Prostate gland (tissue), 2 donors: ENCODE measurements at places on chromosomes 11 and 22. TPM values are rescaled to one million over a fixed set of nuclear protein-coding genes. Genes with fewer than 3 reads are reported as not detected.

- H3K4me3 ChIP-seq = peak overlapping the region; percentile 32
- no peaks in the 10 kb centered on the region for H3K27me3 ChIP-seq
- H3K36me3 ChIP-seq = no peaks in the 10 kb centered on the region
- peak; percentile 46 for DNase-seq
- no peaks in the 10 kb centered on the region for H3K4me1 ChIP-seq
- H3K27ac ChIP-seq = peak overlapping the region; percentile 88
Observed at GRCh38 chr11:95231881-95232605, 1.0 kb upstream of the SESN3 start.

GRCh38 chr11:119402470-119402869, 20.5 kb downstream of the THY1 start:
- no peaks in the 10 kb centered on the region for H3K36me3 ChIP-seq
- no peak overlapping the region for H3K27ac ChIP-seq
- no peaks in the 10 kb centered on the region for H3K27me3 ChIP-seq
- DNase-seq = no peak
- no peaks in the 10 kb centered on the region for H3K4me1 ChIP-seq

- H3K4me1 ChIP-seq = no peaks in the 10 kb centered on the region
- peaks cover 9% of the 10 kb centered on the region for H3K27me3 ChIP-seq
- no peaks in the 10 kb centered on the region for H3K36me3 ChIP-seq
- no peak overlapping the region for H3K4me3 ChIP-seq
- no peak for DNase-seq
- no peak overlapping the region for H3K27ac ChIP-seq
Observed at GRCh38 chr22:49492741-49493251, 334.9 kb downstream of the BRD1 start.

- no peaks in the 10 kb centered on the region for H3K4me1 ChIP-seq
- H3K36me3 ChIP-seq = peaks cover 6% of the 10 kb centered on the region
- no peak overlapping the region for H3K4me3 ChIP-seq
- DNase-seq = no peak
Observed at GRCh38 chr11:3826721-3827120, 14.0 kb downstream of the RHOG start.

- H3K36me3 ChIP-seq = no peaks in the 10 kb centered on the region
- H3K27ac ChIP-seq = no peak overlapping the region
- DNase-seq = no peak
- H3K4me3 ChIP-seq = no peak overlapping the region
- no peaks in the 10 kb centered on the region for H3K4me1 ChIP-seq
Observed at GRCh38 chr11:60875366-60876167, 8.2 kb downstream of the ZP1 start.

GRCh38 chr11:82105331-82105998, 628.2 kb downstream of the FAM181B start:
- H3K36me3 ChIP-seq = no peaks in the 10 kb centered on the region
- no peaks in the 10 kb centered on the region for H3K4me1 ChIP-seq
- no peak overlapping the region for H3K4me3 ChIP-seq

DNA sequence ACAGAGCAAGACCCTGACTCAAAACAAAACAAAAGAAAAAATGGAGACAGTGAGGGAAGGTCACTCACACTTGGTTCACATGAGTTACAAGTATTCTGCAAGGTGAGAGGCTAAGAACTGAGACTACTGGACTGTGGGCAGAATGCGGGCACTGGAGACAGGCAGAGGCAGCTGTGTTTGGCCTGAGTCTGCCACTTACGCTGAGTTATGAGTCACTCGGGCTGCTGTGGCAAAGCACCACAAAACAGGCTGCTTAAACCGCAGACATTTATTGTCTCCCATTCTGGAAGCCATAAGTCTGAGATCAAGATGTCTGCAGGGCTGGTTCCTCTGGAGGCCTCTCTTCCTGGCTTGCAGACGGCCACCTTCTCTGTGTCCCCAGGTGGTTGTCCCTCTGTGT, 122.8 kb downstream of the SHANK2 start:
- no peak overlapping the region for H3K4me3 ChIP-seq
- no peaks in the 10 kb centered on the region for H3K36me3 ChIP-seq
- no peak for DNase-seq
- H3K27me3 ChIP-seq = no peaks in the 10 kb centered on the region

DNA sequence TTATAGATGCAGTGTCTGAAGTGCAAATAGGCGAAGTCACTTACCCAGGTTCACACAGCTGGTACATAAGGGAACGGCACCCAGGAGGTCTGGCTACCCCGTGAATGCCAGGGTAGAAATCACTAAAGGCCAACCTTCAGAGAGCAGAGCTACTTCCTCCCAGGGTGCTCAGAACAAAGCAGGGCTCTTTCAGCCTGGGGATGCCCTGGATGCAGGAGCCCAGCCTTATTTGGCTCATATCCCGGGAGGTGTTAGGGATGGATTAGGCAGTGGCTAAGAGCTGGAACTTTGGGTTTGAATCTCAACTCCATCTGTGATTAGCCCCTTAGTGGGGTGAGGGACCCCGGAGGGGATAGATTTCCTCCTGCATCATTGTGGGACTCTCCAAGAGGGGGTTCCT, 33.1 kb upstream of the ASPHD2 start:
- no peak for DNase-seq
- H3K27me3 ChIP-seq = no peaks in the 10 kb centered on the region
- no peak overlapping the region for H3K27ac ChIP-seq
- H3K4me3 ChIP-seq = no peak overlapping the region

DNA sequence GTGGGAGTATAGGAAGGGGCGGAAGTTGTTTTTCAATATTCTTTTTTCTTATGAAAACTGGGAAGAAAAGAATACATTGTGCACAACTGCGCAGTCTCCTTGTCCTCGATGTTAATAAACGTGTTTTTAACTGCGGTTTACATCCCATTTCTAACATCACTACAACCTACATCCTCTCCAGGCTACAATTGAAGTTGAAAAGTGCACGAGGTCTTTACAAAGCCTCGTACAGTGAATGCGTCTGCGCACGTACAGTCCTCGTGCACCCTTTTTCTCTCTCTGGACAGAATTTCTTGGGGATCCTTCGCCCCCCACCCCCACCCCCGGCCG, 102.4 kb downstream of the WT1 start:
- H3K4me1 ChIP-seq = no peaks in the 10 kb centered on the region
- no peak for DNase-seq
- H3K27me3 ChIP-seq = no peaks in the 10 kb centered on the region
- no peak overlapping the region for H3K27ac ChIP-seq
- H3K4me3 ChIP-seq = peak overlapping the region; percentile 5
- H3K36me3 ChIP-seq = no peaks in the 10 kb centered on the region

Gene FKBP2
- 138 TPM for total RNA-seq

Gene MYBPC3
- 0.91 TPM for total RNA-seq

Gene OTOG
- total RNA-seq = not detected

Gene MUC5B
- total RNA-seq = 0.18 TPM

Gene HOATZ
- total RNA-seq = 1.0 TPM
